ENCODE measurements at places on chromosomes 7 and 10.

DNA sequence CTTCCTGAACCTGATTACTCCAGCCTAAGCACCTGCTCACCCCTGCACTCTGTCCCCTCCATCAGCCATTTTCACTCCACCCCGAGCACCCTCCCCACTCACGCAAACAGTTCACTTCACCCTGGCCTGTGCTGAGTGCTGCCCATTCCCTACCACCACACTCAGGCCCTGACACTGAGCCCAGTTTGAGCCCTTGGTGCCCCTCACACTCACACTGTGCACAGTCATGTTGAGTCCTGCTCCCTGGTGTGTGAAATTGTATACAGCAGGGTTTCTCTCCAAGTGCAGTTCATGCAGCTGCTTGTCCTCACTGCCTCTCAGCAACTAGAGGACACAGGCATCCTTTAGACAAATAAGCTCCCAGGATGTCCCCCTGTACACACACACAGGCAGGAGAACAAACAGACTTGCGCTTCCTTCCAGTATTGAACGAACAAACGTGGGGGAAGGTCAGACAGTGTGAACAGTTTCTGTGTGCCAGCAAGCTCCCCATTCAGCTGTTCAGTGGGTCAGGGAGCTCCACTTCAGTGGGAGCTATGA, 6.8 kb downstream of the MYO1G start:
- DNase-seq, result no peak

GRCh38 chr10:117804470-117805011, 242.2 kb downstream of the RAB11FIP2 start:
- DNase-seq, result no peak

DNA sequence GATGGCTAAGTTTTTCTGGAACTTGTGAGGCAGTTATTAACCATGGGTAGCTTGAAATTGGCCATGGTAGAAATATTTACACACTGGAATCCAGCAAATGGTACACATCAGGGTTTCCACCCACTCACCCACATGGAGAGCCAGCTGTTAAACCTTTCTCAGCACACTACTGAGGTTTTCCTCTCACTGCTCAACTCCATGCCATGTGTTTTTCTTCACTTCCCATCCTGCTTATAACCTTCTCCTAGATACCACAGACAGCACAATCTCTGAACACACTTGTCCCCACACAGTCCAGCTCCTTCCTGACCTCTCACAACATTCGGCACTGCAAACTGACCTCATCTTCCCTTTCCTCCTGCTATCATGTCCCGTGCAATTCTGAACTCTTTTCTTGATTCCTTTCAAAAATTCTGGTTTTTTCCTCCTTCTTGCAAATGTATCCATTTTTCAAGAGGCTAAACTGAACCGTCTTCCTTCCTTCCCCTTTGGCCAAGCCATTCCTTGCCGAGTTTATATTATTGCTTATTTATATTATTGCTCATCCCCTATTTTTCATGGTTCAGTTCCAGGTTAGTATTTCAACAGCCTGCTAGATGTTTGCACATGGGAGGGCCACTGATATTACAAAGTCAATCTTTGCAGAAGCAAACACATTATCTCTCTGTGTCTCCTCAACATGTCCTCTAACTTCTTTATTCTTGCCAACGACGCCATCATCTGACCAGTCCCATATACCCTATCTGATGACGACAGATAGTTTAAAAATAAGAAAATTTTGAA, 606.4 kb downstream of the SORCS1 start:
- no peak for DNase-seq

DNA sequence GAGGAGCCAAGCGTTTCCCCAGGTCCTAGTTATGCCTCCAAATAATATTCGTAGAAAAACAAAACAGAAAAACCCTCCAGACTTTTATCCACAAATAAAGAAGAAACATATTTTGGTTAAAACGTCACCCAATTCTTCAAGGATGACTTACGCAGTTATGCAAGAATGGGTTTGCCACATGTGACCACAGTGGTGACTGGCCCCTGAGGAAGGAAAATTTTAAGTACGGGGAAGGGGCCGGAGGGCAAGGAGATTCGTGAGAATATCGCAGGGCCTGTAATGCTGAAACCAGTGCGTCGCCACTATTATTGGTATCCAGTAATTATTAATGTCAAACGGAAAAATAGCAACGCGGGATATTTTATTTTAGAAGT, 537 bp upstream of the MRPS24 start:
- DNase-seq, result no peak

- no peak for DNase-seq
Observed at GRCh38 chr7:73919694-73920375, 58.9 kb downstream of the TMEM270 start.

DNA sequence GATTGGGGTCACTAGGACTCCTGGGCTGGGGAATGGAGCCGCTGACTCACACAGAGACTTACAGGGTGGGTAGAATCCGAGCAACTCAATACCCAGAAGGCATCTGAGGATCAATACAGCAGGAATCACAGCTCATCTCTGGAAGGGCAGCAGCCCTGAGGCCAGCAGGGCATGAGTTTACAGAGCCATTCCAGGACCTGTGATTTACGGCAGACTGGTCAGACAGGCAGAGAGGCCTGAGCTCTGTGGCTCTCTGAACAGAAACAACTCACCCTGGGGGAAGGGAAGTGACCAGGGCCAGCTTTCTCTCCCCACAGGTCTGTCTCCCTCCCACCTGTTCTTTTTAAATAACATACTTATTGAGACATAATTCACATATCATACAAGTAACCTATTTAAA, 88.2 kb upstream of the CXCL12 start:
- no peak for DNase-seq

DNA sequence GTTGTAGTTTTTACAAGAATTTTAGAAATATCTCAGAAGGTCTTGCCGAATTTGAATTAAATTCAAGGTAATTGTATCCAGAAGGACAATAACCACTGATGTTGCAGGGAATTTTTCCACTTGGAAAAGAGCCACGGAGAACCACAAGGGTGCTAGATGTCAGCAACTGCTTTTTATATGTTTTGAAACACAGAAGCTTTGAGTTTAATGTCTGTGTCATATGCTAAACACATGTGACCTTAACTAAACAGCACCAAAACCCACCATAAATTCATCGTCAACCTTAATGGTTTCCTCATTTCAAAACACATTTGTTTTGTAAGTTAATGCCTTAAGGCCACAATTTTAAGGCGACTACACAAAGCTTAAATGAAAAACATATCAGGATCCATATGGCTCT, 106.9 kb downstream of the COL28A1 start:
- DNase-seq, result no peak

GRCh38 chr7:149714910-149715471, 58.4 kb downstream of the ZNF467 start:
- DNase-seq, result no peak

DNA sequence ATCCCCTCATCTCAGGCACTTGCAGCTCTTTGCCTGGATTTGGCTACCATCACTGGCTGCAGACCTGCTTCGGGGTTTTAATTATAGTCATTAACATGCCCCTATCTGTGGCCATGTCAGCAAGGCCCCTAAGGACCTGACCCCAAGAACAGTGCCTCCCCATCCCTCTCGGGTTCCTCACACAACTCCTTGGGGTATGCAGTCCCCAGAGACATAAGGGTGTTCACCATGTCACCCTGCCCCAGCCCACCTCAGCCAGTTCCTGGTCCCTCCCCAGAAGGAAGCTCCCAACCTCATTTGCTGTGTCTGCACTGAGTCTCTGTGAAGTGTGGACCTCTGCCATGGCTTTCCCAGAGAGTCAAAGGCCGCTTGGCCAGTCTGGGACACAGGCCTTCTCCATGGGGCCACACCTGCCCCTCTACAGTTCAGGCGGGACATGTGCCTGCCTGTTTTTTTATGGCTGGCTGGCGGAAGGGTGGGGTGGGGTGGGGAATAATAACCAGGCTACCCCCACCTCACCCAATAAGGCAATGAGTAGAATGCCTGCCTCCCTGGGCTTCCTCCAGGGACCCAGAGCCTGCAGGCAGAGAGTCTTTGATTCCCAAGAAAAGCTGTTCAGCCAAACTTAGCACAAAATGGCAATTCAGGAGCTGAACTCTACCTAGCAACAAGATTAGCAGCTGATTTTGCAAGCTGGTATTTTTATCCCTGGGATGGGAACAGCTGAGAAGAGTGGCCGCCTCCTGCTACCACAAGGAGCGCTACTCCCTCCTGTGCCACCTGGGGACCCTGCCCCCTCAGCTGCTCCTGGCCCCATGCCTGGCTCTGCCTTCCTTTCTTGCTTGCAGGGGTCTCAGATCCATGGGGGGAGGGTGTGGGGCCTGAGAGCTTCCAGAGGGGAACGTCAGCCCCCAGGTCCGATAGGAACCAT, 23.7 kb upstream of the CAMK2B start:
- DNase-seq, result no peak

GRCh38 chr7:158517072-158517471, 70.6 kb downstream of the PTPRN2 start:
- no peak for DNase-seq

- DNase-seq, result no peak
Observed at GRCh38 chr10:71990706-71991269, 26.6 kb downstream of the CHST3 start.

DNA sequence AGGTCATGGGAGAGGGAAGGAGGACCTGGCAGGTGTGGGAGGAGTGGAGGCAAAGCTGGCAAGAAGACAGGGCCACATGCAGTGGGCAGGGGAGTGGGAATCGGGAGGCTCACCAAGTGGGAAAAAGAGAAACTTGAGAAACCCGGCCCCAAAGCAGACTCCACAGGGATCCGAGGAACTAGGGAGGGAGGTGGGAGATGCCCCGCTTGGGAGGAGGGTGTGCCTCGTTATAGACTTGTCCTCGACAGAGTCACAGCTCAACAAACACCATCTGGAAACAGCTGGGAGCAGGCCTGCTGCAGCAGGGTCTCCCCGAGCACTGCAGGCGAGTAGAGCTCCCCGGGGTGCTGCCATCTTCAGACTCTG, 54.8 kb downstream of the MKI67 start:
- DNase-seq, result no peak
